Activated CD4-positive, CD25-positive, alpha-beta regulatory T cell (primary cell): ENCODE measurements at places on chromosomes 3 and 15.

- DNase-seq, result no peak
Measured at GRCh38 chr3:147002721-147003120, 397.6 kb upstream of the PLSCR5 start.

- no peak for DNase-seq
Measured at GRCh38 chr15:49919034-49919433, 200.0 kb downstream of the ATP8B4 start.

DNA sequence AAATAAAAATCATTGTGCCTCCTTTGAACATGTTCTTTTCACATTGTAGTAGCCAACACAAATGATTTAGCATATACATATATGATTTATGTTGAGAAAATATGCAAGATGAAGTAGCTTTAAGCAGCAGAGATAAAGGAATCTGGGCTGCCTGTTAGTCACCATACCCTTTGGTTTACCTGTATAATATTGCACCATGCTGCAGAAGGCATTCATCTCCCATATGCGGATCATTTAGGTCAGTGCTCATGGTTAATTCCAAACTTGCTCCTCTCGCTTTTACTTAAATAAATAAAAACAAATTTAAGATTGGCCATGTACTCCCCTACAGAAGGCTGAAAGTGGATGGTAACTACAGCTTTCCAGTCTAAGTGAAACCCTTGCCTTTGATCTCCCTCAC lies 86.7 kb upstream of the TBL1XR1 start:
- DNase-seq, result no peak

GRCh38 chr15:74311734-74312444 lies 55.6 kb downstream of the CYP11A1 start:
- DNase-seq, result no peak

DNA sequence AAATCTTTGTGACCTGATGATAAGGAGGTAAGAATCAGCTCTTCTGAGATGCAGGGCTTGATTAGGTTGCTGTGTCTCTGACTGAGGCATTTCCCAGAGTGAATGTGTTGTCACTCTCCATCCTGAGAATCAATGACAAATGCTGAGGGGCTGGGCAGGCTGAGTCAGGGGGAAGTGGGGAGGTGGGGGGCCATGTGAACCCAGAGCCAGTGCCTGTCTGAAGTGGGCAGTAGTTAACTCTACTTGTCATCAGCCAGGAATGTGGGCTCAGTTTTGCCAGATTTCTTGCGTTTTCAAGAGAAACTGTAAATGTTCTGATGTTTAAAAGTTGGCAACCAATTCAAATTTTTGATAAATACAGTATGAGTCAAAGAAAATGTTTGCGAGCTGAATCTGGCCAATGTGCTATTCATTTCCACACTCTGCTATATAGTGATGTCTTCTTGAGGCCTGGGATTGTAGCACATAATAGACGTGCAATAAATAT lies 3.1 kb upstream of the BNC1 start:
- no peak for DNase-seq

DNA sequence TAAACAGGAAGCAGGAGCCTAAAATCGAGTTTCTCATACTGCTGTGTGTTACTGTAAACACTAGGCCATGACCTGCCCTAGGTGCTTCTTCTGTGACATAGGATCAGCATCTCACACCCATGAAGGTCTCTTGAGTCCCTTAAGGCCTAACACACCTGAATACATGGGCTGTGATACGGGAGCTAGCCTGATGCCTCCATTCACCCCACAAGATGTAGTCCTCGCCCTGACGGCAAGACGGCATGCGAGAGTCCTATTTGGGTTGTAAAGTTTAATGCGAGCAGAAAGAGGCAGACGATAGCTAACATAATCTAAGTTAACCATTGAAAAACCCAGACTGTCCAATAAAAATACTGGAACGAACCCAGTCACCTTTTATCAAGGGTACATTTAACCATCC lies 241.1 kb upstream of the ICE2 start:
- DNase-seq, result no peak

DNA sequence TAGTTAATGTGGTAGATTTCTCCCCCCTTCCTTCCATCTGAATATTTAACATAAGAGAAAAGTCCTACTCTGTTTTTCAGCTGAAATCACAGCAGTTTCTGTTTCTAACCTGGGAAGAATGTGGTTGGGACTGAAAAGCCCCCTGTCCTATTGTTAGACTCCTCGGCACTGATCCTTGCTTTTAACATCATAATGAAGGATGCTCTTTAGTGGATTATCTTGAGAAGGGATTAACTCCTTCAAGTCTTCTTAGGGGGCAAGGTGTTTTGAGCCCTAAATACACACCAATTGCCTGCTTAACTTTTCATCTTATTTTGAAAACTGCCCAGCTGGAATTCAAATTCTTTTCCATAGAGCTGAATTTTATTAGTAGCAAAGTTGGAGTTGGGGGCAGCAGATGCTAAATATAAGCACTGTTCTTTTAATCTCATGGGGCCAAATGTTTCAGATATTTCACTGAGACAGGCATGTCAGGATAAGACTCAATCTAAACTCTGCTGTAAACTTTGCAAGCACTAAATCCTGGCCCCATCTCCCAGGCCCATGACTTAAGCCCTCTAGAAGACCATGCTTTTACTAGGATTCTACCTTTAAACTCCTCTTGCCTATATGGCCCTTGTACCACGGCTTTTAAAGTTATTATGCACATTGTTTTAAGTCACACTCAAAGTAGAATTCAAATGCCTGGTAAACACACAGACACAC lies 243.2 kb upstream of the NR2F2 start:
- no peak for DNase-seq

GRCh38 chr3:158159714-158160113 lies 49.8 kb downstream of the RSRC1 start:
- DNase-seq, result no peak

DNA sequence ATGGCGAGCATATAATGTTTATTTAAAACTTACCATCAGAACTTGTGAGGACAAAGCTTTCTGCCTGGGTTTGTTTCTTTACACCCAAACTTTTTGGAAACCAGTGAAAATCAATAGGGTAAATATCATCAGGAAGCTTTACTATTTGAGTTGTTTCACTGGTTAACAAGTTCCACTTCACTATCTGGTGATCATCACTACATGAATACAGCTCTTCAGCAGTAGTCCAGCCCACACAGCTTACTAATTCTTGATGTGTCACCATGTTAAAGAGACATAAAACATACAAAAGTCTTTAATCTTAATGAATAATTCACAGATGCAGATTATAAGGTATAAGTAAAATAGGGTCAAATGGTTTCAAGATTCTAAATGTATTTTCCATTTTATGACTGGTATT lies 17.6 kb downstream of the IFT80 start:
- no peak for DNase-seq

- DNase-seq, result no peak
Measured at GRCh38 chr15:41028853-41029252, 75.6 kb downstream of the CHAC1 start.

DNA sequence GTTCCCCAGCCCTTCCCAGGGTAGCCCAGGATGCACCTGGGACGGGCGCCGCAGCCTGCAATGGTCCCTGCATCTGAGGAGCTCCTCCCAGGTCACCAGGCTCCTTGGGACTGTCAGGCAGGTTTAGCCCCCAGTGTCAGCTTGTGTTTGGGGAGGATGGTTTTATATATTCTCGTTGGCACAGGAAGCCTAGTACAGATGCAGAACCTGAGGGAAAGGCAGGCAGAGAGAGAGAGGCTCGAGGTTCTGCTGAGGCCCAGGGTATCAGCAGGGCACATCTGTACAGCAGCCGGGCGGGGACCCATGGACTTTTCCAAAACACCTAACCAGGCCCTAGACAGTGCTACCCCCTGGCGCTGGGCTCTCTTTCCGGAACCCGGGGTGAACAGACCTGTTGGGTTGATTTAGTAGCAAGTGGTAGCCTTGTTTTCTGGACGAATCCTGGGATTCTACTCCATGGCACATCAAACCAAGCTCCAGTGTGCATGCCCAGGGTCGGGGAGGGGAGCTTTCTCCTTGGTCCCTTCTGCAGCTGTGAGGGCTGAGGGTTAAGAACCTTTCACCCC lies 8.6 kb downstream of the PAK6 start:
- DNase-seq, result no peak

DNA sequence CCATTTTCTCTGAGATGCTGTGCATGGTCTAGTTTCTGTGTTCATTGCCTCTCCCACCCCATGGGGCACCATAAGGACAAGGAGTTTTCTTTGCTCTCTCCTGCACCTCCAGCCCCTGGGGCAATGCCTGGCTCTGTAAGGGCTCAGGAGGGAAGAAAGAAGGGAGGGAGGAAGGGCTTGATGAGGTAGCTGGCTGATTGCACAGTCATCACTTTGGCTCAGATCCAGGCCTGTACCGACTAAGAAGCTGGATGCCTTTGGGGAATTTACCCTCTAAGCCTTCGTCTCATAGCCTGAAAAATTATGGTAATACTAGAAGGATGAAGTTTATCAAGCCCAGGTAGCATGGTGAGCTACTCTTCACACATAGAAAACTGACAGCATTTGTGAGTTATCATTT lies 382.9 kb downstream of the GABRG3 start:
- no peak for DNase-seq

DNA sequence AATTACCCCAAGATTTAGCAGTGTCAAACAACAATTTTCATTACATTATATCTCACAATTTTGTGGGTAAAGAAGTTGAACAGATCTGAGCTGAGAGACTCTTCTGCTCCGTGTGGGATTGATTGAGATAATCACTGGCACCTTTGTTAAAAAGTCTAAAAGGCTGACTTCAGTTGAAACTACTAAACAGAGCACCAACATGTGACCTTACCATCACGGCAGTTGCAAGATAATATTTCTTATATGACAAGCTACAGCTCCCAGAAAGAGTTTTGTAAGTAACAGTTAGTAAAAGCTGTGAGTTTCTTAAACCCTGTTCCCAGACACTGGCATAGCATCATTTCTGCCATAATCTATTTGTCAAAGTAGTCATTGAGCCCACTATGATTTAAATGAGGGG lies 25.0 kb downstream of the CGGBP1 start:
- no peak for DNase-seq

- no peak for DNase-seq
Measured at GRCh38 chr3:151421938-151422337, 37.4 kb upstream of the P2RY12 start.

DNA sequence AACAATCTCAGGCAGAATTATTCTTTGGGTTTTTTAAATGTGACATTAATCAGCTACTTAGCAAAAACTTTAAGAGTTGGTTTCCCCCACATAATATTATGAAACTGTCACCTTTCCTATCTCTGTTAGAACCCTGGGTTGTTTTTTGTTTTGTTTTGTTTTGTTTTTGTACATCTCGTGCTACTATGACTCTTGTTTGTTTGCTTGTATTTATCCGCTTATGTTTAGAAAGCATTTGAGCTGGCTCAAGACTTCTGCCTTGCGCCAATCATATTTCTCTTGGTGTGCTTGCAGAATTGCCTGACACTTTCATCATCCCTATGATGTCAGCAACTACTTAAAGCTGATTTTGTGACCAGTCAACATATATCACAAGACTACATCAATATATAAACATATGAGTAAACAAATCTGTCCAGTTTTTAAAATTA lies 116.9 kb downstream of the DCLK3 start:
- DNase-seq, result no peak

DNA sequence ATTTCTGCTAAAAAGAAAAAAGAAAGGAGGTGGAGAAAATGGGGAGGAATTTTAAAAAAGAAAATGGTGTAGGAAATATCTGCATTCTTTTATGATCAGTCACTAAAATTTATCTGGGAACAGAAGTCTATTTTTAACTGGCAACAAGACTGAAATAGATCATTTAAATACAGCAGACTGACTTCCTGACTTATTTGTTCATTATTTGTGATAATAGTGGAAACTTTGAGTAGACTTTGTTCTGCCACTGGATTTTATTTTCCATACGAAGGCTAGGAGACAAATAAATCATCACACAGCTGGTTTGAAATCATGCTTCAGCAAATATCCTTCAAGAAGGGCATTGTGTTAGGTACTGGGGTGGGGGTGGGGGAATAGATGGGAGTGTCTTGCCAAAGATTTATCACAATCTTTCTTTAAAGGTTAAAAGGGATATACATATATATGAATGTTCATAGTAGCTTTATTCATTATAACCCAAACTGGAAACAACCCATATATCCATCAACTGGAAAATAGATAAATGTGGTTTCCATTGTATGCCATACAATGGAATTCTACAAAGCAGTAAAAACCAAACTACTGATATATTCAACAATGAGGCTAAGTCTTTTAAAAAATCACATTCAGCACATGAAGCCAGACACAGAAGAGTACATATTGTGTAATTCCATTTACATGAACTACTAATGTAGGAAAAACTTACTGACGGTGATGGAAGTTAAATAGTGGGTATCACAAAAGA lies 4.7 kb upstream of the CLASP2 start:
- no peak for DNase-seq

DNA sequence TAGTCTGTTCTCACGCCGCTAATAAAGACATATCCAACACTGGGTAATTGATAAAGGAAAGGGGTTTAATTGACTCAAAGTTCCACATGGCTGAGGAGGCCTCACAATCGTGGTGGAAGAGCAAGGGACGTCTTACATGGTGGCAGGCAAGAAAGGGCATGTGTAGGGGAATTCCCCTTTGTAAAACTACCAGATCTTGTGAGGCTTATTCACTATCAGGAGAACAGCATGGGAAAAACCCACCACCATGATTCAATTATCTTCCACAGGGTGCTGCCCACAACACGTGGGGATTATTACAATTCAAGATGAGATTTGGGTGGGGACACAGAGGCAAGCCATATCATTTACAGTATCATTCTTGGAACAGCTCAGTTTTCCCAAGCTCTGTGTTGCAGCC lies 268.0 kb downstream of the SUCLG2 start:
- no peak for DNase-seq

- no peak for DNase-seq
Measured at GRCh38 chr15:41982133-41982930, 10.0 kb upstream of the EHD4 start.

DNA sequence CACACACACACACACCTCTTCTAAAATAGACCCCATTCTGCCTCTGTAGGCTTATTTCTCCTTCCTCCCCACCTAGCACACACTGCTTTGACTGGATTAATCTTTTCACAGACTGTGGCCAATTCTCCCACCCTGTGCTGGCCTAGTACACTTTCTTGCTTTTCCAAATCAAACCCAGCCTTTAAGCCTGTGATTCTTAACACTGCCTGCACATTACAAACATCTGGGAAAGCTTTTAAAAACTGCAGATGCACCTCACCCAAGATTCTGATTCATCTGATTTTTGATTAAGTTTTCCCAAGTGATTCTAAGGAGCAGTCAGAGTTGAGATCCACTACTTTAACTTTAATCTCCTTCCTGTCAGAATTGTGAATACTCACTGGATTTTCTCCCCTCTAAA lies 12.8 kb downstream of the CSNK1G1 start:
- DNase-seq, result no peak

DNA sequence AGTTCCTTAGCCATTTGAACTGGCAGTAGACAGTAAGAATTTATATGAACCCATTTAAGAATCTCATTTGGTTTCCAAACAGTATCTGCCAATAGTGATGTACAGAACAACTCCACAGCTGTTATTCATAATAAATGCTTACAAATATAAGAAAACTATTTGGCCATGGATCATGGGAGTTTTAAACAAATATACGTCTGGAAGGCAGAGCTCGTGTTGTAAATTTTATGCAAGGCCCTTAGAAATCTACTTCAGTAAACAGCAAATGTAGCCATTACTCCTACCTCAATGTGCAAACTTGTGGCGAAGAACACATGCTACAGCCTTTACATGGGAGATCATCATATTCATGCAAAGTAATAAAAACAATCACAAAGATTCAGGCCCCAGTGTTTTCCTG lies 65.3 kb upstream of the NANOGP8 start:
- DNase-seq, result no peak

GRCh38 chr3:46862369-46863025 lies 747 bp downstream of the MYL3 start:
- no peak for DNase-seq

GRCh38 chr3:142849148-142849547 lies 39.7 kb downstream of the PCOLCE2 start:
- no peak for DNase-seq
